Thoracic aorta endothelial cell (primary cell): ENCODE measurements at places on chromosomes 3 and 15. TPM values are rescaled to one million over a fixed set of nuclear protein-coding genes. Genes with fewer than 3 reads are reported as not detected.

The CELSR3 gene
- 0.27 and 0.29 TPM in 2 replicates for total RNA-seq

The SPRED1 gene
- 36.7 and 39.6 TPM in 2 replicates for total RNA-seq

The GABRR3 gene
- not detected in 2 replicates for total RNA-seq

The CSK gene
- total RNA-seq: 37.5 and 47.6 TPM in 2 replicates

The DAPK2 gene
- 1.8 and 4.0 TPM in 2 replicates for total RNA-seq
